AG09309 (cell line): ENCODE measurements at places on chromosomes 5 and 9.

GRCh38 chr5:11483630-11484029 lies 420.6 kb downstream of the CTNND2 start:
- no peak for DNase-seq

DNA sequence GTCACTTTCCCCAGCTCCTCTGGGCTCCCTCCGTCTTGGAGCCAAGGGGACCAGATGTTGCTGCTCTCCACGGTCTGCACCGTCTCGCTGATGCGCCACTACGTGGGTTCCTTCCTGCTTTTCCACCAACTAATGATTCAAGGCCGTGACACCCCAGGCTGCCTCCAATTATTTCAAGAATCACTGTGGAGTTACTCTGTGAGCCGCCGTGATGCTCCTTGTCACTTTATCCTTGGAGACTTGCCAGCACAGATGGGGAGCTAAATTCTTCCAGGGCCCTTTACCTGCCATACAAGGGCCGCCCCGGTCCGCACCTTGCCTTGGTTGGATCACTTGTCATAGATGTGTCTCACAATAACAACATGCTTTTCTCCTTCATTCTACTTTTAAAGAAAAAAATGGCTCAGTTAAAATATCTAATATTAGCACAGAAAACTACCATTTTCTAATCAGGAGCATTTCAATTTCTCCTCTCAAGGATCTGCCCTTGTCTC lies 202.0 kb downstream of the FSTL4 start:
- no peak for DNase-seq

GRCh38 chr9:15155826-15156225 lies 151.2 kb downstream of the TTC39B start:
- no peak for DNase-seq

DNA sequence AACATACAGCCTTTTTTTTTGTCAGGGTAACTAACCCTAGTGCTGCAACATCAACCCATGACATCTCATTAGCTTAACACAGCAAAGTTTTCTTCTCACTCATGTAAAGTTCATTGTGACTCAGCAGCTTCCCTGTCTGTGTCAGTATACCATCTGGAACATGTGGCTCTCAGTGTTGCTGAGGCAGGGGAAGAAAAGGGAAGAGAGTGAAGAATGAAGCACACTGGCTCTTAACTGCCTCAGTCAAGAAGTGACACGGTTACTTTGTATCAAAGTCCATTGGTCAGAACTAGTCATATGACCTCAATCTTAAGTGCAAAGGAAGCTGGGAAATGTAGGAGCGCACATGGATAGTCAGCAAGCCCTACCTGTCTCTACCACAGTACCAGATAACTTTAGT lies 185.0 kb upstream of the ELL2 start:
- peak; percentile 65 for DNase-seq

DNA sequence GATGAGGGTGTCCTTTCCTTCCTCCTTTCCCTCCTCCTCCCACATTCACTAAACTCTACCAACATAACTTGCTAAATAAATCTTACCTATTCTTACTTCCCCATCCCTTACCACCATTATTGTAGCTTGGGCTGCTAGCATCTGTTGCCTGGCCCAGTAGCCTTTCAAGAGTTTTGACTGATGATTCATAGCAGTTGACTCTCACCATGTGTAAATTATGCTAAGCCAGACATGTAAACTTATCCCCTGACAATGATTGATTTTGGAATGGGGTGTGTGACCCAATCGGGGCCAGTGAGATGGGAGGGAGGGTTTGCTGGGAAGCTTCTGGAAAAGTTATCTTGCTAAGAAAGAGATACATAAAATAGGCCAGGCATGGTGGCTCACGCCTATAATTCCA lies 161.8 kb upstream of the SPRY4 start:
- no peak for DNase-seq

DNA sequence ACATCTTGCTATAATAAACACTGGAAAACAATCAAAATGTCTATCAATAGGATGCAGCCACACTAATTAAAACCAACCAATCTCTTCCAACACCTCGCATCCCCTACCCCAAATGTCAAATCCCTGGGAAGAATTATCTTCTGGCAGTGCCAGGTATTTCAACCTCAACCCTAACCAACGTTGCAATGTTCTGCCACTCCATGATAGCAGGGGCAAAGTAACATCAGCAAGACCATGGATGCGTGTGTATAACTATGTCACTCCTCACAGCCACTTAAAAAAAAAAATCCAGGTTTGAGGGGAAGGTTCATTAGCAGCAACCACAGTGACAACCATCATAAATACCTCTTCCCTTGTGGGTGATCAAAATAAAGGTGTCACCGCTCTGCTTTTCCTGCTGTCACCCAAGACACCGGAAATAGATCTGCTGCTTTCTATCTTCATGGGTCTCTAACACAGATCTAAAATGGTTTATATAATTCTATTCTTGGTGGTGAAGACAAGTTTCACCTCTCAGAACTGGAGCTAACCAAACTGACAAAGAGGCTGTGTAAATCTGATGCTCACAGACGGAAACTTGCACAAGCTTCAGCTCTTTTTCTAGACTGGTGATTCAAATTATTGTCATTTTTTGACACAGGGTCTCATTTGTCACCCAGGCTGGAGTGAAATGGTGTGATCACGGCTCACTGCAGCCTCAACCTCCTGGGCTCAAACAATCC lies 9.9 kb downstream of the HSPA9 start:
- DNase-seq = no peak

GRCh38 chr9:7960320-7961050 lies 160.9 kb upstream of the DMAC1 start:
- no peak for DNase-seq

- no peak for DNase-seq
Observed at GRCh38 chr9:81687521-81688261, 1.7 kb downstream of the TLE1 start.

DNA sequence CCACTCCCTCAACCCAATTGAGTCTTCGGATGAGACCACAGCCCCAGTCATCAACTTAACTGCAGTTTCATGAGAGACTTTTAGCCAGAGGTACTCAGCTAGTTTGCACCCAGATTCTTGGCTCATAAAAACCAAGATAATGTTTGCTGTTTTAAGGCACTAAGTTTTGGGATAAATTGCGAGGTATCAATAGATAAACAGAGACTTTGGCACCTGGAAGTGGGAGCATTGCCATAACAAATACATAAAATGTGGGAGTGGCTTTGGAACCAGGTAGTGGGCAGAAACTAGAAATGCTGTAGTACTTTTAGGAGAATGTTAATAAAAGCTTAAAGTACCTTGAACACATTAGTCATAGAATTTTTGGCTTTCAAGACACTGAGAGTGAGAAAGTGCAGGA lies 439.8 kb downstream of the SH3GL2 start:
- DNase-seq = no peak
